RPMI7951 (cell line): ENCODE measurements at places on chromosomes 13 and 19. TPM values are rescaled to one million over a fixed set of nuclear protein-coding genes. Genes with fewer than 3 reads are reported as not detected.

DNA sequence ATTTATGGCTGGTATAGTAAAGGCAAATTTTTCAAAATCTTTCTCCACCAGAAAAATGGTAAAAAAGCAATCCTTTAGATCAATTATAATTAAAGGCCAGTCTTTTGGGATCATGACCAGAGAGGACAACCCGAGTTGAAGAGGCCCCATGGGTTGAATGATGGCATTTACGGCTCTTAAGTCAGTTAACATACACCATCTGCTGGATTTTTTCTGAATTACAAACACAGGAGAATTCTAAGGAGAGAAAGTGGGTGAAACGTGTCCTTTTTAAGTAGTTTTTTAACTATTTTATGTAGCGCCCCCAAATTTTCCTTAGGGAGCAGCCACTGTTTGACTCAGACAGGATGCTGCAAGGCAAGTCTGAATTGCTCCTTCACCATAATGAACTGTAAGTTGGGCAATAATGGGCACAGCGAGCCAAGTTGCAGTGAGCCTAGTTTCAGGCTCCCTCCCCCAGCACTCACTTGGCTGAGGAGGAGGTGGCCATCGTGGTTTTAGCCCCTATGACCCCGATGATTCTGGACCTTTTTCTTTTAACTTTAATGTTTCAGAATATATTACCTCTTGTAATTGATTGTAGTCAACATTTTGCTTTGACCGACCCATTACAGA, 13.6 kb upstream of the ZNF611 start:
- DNase-seq, result peak; percentile 61

- DNase-seq, result no peak
These were observed 1.0 kb upstream of the PCDH8 start for GRCh38 chr13:52849291-52850071.

- DNase-seq, result no peak
These were observed 10.3 kb upstream of the ZNF14 start for GRCh38 chr19:19743176-19743575.

DNA sequence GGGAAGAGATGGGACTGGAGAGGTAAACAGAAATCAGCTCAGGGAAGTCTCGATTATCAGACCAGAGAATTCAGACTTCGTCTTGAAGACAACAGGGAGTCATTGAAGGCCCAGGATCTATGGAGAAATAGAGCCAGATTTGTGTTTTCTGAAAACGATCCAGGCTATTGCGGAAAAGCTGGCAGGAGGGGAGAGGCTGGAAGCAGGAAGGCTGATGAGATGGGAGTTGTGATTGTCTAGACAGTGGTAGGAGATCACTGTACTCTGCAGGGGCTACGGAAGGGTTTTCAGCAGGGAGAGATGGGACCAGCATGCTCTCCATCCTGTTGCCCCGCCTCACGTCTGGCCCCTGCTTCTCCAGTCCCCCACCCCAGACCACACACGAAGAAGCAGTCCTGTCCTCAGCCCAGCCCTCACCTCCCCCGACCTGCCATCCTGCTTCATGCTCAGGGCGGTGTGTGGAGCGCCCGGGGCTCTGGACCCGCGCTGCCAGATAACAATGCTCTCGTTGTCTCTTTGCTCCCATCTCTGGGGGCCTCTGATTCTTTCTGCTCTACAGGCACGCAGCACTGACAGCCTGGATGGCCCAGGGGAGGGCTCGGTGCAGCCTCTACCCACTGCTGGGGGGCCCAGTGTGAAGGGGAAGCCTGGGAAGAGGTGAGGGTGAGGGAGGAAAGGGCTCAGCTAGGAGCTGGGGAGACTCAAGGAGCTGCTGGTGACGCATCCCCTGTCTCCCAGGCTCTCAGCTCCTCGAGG, 1.9 kb downstream of the ARHGAP33 start:
- no peak for DNase-seq

- no peak for DNase-seq
These were observed 26.3 kb upstream of the KL start for GRCh38 chr13:32989942-32990341.

The NLRP7 gene
- not detected in 2 replicates for total RNA-seq

The ACP7 gene
- 0.10 TPM in 1 of 2 replicates, not detected in the other for total RNA-seq

The TJP3 gene
- total RNA-seq, result not detected in 2 replicates

The GRK1 gene
- not detected in 2 replicates for total RNA-seq
